ENCODE measurements at places on chromosomes 1 and 21.
A peak's percentile ranks its signal among the peaks of the same experiment; 100 is the strongest.

GRCh38 chr1:70079546-70079945 is 125.8 kb downstream of the LRRC40 start:
- DNase-seq: no peak

DNA sequence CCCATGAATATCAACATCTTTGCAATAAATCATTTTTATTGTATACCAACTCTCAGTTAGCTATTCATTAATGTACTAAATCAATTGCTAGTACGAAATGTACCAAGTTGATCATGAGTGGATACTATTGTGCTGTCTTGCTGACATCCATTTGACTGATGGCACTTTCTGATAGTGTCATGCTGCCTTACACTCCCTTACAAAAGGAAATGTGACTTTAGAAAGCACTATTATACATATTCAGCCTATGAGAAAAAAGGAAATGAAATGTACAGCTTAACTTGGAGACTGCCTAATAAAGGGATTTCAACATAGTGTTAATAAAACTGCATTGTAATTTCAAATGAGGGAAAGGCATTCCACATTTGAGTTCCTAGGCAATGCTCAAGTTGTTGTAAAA is 52.2 kb downstream of the PLA2G4A start:
- no peak for DNase-seq

DNA sequence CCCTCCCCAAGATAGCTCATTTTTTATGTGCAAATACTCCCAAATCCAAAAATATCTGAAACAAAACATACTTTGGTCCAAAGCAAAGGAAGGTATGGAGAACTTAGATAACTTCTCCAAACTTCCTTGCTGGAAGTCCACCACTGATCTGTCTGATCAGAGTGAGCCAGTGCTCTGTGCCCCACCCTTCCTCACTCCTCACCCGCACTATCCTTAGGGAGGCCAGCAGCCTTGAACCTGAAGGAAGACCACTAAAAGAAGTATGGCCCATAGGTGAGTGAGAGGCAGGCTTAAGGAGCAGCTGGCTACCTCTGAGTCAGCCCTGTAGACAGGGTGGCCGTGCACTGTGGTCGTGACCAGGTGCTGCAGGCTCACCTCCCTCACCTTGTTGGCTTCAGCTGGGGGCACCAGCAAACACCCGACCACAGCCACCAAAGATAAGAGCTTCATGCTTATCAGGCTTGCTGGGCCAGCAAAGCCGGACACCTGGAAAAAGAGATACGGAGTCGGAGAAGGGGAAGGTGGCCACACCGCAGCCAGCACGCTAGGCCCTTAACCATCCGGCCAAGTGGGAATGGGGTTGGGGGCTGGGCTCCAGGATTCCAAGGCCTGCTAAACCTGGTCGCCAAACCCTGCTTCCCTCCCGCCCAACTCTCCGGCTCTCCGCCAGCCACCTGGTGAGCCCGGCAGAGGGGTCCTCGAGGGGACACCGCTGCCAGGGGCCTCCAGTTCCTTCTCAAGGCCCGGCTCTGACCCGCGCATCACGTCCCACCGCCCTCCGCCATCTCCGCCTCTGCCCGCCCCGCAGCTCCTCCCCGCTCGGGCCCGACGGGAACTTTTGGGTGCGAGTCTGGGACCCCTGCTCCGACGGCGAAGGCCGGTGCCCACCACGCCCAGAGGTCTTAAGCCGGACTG is 543 bp downstream of the TMEM9 start:
- DNase-seq: no peak

DNA sequence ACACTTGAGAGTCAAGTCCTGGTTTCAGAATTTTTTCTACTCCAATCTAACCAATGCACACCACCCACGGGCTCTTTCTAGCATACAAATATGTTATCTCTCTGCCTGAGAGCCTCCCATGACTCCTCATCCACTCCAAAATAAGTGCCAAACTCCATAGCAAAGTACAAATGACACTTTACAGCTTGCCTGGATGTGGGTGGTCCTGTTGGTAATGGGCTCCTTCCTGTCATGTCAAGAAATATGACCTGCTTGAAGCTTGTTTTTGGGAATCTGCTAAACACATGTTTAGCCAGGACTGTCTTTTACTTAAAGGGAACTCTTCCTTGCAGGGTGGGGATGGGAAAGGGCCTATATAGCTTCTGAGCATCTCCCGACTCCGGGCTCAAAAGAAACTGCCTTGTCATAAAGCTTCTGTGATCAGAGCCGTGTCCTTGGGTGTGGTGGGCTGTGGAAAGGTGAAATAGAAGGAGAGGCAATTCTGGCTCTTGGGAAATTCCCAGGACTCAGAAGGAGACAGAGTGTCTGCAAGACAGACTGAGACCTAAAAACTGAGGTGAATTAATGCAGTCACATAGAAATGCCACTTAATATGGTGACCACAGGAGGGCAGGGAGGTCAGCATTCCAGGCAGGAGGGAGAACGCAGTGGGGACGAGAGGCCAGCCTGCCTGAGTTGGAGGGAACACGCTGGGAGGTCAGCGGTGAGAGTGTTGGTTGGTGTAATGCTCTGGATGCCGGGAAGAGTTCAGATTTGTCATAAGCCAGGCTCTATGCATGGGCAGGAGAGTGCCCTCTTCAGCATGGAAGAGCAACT is 6.1 kb upstream of the IGFN1 start:
- DNase-seq: peak; percentile 57

- no peak for DNase-seq
These were observed 152.8 kb upstream of the UBE2U start for GRCh38 chr1:64050601-64051000.

DNA sequence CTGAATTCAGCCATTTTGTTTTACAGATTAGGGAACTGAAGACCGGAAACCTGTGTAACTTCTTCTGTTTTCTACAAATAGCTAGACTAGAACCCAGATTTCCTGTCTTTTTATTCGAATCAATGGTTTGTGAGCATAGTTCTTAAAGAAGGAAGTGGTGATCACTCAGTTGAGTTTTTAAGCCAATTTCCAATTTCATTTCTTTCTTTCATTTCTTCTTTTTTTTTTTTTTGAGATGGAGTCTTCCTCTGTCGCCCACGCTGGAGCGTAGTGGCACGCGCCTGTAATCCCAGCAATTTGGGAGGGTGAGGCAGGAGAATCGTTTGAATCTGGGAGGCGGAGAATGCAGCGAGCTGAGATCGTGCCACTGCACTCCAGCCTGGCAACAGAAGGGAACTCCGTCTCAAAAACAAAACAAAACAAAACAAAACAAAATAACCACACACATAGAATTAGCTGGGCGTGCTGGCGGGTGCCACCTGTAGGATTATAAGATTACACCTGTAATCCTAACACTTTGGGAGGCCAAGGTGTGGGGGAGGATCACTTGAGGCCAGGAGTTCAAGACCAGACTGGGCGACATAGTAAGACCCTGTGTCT is 3.0 kb upstream of the MDM4 start:
- no peak for DNase-seq

DNA sequence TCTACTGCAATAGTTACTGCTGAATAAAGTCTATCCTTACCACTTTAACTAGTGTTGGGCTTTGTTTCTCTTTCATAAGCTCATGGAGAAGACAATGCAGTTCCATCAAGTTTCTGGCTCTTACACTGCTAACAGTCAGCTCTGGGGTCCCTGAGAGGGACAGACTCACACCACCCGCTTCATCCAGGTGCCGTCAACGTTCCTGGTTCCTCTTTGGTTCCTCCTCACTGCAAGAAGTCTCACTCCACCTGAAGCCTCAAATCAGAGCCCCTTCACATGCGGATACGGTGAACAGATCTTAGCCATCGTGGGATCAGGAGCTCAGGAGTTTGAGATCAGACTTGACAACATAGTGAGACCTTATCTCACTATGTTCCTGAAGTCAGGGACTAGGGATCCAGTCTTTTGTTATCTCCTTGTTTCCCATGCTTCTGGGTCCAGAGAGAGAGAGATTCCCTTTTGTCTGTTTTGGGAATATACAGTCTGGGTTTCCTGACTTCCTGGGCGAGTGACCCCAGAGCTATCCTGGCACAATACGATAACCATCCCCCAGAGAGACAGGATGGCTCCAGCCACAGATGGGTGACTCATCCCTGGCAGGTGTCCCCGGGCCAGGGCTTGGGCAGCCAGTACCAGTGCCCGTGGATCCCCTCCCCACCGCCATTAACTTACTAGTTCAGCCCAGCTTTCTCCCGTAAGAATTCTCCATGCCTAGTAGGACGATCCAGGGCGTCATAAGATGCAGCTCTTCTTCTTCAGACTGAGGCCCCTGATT is 14.3 kb upstream of the PCP4 start:
- no peak for DNase-seq

- DNase-seq: no peak
These were observed 6.2 kb upstream of the LBR start for GRCh38 chr1:225434046-225434445.

DNA sequence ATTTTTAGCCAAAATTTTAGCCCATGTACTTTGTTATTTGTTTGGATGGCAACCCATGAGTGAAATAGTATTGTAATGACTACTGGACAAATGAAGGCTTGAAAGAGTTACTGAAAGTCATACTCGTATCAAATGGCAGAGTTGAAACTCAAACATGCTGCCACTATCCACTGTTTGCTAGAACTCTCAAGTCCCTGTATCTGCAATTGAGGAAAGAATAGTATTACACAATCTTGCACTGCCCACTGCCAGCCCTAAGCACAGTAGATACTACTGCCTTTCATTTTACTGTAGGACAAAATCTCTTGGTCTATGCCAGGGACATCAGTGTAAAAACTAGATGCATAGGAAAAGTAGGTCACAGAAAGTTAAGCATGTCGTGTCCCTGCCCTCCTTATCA is 581.1 kb upstream of the PLXNA2 start:
- DNase-seq: no peak

Measured in AG04449 (cell line).